Esophagus muscularis mucosa (tissue), 4 donors: ENCODE measurements at places on chromosomes 4 and X. TPM values are rescaled to one million over a fixed set of nuclear protein-coding genes. Genes with fewer than 3 reads are reported as not detected.

- no peak for DNase-seq
Observed at GRCh38 chrX:93637591-93637990, 35.8 kb downstream of the NAP1L3 start.

GRCh38 chr4:4225915-4226605 lies 669 bp downstream of the OTOP1 start:
- no peak for DNase-seq

- no peak for DNase-seq
Observed at GRCh38 chrX:68889249-68889648, 60.4 kb downstream of the EFNB1 start.

DNA sequence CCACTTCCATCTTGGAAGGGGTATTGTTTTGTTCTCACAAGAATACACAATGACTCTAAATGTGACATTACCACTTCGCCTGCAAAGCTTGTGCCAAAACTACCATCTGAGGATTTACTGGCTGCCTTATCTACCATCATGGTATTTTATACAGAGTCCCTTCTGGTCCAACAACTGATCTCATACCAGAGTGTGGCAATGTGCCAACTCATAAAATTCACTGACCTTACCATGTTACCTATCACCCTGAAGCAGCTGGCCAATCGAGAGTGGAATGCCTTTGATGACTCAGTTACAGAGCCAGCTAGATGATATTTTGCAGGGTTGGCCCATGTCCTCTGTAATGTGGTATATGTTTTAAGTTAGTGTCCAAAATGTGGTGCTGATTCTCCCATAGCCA lies 3.8 kb upstream of the SERPINA7 start:
- no peak for DNase-seq

DNA sequence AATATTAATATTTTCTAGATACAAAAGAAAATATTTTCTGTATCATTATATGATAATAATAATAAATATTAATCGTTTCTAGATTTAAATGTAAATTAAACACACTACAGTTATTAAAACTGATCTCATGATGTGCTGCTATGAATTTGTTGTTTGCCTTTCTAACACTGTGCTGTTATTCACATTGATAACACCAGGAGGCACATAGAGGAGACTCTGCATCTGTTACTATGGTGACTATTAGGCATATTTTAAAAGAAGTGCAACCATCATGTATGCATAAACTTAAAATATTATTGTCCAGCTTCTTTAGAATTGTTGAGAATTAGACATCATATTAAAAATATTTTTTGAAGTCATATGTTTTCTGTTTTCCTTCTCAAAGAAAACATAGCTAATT lies 11.8 kb upstream of the PDGFC start:
- no peak for DNase-seq

DNA sequence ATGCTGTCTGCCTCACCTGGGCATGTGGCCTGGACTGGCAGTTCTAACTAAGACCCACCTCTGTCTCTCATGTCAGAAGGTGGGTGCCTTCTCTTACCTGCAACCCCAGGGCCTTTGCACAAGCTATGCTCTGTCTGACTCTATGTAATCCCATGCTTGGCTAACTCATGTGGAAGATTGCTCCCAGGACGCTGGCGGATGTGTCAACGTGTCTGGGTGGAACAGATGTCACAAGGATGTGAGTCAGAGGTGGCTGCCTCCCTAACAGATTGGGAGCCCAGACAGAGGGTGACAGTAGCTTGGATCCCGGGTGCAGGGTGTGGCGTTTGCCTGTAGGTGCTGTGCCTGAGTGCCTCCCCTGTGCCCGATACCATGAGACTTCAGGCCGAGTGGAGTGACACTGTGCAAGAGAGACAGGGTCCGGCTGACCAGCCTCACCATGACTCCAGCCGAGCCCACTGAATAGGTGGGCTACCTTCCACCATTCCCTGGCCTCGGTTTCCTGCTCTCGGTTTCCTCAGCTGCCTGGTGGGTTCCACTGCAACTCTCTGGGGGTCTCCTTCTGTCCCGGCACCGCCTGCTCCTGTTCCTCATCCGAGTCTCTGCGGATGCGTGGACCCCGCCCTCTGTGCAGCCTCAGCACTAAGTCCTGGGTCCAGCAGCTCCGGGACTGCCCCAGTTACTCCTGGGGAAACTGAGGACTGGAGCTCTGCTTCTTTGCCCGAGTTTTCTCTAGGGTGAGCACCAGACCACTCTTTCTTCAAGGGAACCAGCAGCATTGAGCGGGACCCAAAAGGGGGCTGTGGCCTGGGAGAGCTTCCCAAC lies 11.0 kb downstream of the SH3BP2 start:
- no peak for DNase-seq

- DNase-seq, result no peak
Observed at GRCh38 chr4:14856062-14856933, 146.0 kb upstream of the CPEB2 start.

- no peak for DNase-seq
Observed at GRCh38 chrX:20265726-20266681, 705 bp downstream of the RPS6KA3 start.

DNA sequence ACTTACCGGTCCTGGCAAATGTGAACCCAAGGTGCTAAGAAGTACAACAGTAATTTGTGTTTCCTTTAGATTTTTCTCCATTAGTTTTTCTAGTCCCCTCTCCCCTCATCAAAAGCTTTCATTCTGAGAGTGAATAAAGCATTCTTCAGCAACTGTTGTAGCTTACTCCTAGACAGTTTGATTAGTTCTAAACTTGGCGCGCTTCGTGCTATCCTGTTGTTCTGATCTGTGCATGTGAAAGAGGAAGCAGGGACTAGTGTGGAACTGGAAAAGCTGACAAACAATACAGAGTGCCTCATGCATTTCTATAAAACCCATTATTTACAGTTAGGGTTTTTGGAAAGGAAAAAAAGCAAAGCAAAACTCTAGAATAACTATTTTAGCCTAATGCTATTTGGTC lies 556.9 kb upstream of the SLIT2 start:
- no peak for DNase-seq

DNA sequence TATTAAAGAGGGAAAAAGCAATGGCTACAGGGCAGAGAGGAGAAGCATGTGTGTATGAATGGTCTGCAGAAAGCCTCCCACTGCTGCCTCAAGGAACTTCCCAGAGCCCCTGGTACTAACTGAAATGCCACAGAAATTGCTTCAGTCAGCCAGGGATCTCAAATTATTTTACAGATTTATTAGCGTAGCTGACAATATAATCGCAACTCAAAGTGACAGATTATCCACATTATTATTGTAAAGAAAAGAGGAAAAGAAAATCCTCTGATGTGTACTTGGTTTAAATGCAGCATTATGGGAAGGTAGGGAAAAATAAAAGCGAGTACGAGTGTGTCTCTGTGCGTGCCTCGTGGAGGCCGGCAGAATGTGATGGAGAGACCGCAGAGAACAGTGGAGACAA lies 202.7 kb downstream of the DCLK2 start:
- no peak for DNase-seq

DNA sequence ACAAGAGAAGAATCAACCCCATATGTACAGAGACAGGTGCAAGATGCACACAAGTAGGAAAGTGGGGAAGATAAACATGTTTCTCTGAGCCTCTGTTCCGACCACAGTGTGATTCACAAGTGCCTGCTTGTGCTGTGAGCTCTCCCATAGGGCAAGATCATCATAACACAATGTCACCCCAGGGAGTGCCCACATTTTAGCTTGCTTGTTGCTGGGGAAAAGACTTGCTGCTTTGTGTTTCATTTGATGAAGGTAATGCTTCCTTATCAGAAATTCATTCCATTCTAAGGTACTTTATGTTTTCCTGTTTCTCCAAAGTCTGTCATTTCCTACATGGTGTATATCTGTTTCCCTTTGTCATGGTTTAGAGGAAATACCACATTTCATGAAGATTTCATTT lies 304.5 kb upstream of the DIPK2B start:
- DNase-seq, result no peak

GRCh38 chr4:55087009-55087912 lies 38.1 kb downstream of the KDR start:
- peak; percentile 42 for DNase-seq

GRCh38 chr4:81724925-81725329 lies 253.2 kb upstream of the RASGEF1B start:
- DNase-seq, result no peak

COL25A1 gene
- 1.0 TPM for total RNA-seq

AKAP4 gene
- total RNA-seq, result not detected

PNMA6A gene
- total RNA-seq, result 1.2 TPM

ASB11 gene
- not detected for total RNA-seq

CTAG1B gene
- not detected for total RNA-seq

DRD5 gene
- not detected for total RNA-seq

USP11 gene
- 44.1 TPM for total RNA-seq
